Mesothelial cell of epicardium (in vitro differentiated cells): ENCODE measurements at places on chromosomes 11 and 22.

- DNase-seq = peak; percentile 95
Observed at GRCh38 chr11:71928737-71929443, at the start of gene RNF121. Gene RNF121 (plus strand): TSS chr11:71929046. CDS start chr11:71929062, 16 bp downstream.

GRCh38 chr11:4211991-4212390 lies 117.4 kb downstream of the RRM1 start:
- no peak for DNase-seq

GRCh38 chr11:59510941-59511589 lies at the start of gene OR4D9:
Gene OR4D9 (plus strand): TSS chr11:59511539. CDS start chr11:59514913, 3,374 bp downstream.
- DNase-seq = no peak

DNA sequence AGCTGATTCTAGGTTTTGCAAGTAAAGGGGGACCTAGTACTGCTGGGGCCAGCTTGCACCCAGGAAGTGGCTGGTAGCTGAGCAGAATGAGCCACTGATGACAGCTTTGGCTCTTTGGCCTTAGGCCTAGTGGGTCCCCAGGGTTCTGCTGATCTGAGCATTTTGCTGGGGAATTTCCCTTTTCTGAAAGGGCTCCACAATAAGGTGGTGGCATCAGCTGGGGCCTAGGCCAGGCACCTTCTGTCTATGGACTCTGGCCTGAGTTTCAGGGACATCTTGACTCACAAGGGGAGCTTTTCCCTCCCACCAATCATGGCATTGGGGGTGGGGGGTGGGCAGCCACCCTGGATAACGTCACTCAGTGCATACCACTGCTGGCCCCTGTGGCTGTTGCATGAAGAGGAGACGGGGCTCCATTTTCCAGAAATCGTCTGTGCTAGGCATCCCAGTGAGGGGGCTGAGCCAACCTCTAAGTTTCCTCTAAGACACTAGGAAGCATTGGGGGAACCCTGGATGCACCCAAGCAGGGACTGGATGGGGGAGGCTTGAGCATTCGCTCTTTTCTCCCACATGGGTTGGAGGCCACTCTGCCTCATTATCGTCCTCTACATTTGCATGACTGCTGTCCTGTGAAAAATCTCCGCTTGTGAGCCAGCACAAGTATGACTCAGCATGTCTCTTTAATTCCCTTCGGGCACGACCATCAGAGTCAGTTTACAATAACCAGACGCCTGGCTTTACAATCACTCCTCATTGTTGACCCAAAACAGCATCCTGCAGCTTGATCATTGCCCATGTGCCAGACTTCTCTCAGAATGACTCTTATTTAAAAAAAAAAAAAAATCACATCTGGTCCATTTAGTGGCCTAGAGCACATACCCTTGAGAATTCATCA lies 145.0 kb upstream of the THY1 start:
- no peak for DNase-seq

- DNase-seq = no peak
Observed at GRCh38 chr11:16587670-16588069, 150.8 kb upstream of the C11orf58 start.

DNA sequence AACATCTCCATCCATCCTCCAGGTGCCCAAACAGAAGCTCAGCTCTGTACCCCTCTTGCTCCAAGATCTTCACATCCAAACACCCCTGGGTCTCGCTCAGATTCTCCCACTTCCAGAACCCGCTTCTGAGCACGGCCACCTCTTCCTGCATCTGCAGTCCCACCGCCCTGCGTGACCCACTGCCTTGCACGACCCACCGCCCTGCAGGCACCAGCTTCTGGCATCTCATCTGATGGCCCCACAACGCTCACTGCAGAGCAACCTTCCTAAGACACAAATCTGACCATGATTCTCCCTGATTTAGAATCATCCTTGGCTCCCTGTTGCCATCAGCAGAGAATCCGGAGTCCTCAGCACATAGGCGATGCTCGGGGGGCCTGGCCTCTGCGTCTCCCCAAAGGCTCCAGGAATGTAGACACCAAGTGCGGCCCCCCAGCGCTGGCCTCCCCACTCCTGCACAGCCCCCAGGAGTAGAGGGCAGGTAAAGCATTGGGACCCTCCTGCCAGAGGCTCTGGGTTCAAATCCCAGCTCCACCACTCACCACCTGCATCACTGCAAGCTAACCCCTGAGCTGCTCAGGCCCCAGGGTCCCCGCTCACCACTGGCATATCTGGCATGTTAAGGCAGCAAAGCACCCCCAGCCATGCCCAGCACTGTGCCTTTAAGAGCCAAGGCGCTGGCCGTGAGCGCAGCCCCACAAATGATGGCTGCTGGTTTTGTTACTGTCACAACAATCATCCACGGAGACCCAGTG lies 459.3 kb downstream of the BRD1 start:
- DNase-seq = peak; percentile 25

- DNase-seq = no peak
Observed at GRCh38 chr22:21796863-21797262, 61.3 kb upstream of the YPEL1 start.

- no peak for DNase-seq
Observed at GRCh38 chr11:62427630-62428233, 8.9 kb downstream of the SCGB1A1 start.

- DNase-seq = no peak
Observed at GRCh38 chr11:65492637-65493366, 6.0 kb upstream of the MALAT1 start.

DNA sequence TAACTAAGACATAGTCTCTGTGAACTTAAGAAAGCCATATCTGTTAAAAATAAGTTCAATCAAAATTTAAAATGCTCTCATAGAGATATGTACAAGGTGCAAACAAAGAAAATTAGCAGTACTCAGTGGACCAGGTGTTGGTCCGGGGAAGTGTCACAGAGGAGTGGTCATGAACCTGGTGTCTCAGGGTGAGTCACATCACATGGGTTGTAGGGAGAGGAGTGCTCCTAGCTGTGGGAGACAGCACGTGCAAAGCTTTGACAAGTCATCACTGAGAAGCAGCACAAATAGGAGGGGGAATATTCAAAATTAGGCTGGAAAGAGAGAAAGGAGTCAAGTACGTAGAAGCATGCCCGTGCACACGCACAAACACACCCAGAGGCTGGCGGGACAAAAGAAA lies 438.1 kb downstream of the NTM start:
- no peak for DNase-seq

- no peak for DNase-seq
Observed at GRCh38 chr11:28659716-28660348, 551.6 kb downstream of the METTL15 start.

DNA sequence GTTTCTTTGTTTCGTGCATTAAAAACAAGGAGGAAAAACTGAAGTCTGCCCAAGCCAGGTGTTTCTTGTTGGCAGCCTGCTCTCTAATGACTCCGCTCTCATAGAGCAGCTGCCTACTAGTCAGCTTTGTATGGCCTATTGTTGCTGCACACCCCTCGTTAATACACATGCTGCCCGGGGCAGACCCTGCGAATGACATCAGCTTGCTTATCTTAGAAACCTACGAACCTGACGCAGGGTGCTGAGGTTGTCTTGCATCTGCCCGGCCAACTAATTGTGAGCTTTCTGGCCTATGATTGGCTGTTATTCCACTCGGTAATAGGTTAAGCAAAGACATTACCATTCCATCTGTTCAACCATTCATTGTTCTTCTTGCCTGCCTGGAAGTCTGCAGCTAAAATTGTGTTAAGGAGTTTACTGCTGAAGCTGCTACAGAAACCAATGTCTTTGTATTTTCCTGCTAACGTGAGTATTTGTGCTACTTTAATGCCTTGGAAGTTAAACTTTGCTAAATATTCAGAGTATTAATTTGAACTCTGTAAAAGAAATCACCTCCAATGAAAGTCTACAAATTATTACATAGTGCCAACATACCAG lies 37.5 kb downstream of the ZC3H12C start:
- no peak for DNase-seq

GRCh38 chr11:67056267-67057204 lies at the start of gene RHOD:
Gene RHOD (plus strand): TSS chr11:67056847. CDS start chr11:67056903, 56 bp downstream.
- peak; percentile 49 for DNase-seq

DNA sequence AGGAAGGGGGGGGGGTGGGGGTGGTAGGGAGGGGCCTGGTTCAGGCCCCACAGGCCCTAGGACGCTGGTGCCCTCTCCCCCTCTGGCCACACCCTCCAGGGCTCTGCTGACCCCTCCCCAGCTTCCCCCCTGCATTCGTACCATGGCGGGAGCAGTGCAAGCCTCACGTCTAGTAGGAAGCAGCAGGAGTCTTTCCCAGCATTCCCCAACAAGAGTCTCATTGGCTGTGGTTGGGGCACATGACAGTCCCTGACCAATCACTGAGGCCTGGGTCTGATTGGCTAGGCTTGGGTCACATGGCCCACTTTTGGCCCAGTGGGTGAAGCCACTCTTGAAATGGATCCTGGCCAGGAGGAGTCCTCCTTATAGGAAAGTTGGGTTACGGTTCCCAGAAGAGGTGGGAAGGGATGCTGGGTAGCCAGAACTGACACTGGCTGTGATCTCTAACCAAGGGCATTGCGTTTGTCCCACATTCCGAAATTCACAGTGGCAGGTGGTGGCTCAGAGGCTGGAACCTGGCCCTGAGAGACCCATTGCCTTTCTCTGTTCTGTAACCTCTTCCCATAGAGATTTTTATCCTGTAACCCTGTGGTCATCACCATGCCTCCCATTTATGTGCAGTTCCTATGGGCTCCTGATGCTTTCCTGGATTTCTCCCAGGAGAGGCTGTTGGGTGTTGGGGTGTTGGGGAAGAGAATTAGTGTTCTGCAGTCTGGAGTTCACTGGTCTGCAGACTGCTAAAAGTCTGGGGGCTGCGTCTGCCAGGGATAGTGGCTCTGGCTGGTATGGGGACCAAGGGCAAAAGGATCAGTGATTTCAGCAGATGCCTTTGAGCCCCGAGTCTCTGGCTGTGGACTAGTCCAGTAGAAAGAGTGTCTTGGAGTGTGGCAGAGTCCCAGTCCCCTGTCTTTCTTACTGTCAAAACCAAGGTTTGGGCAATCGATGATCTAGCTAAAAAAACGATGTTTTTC lies 58.9 kb upstream of the MYEOV start:
- DNase-seq = peak; percentile 13

- DNase-seq = no peak
Observed at GRCh38 chr11:57214098-57214417, 23.0 kb downstream of the APLNR start.

GRCh38 chr11:134476435-134477021 lies 64.5 kb upstream of the B3GAT1 start:
- peak; percentile 46 for DNase-seq

DNA sequence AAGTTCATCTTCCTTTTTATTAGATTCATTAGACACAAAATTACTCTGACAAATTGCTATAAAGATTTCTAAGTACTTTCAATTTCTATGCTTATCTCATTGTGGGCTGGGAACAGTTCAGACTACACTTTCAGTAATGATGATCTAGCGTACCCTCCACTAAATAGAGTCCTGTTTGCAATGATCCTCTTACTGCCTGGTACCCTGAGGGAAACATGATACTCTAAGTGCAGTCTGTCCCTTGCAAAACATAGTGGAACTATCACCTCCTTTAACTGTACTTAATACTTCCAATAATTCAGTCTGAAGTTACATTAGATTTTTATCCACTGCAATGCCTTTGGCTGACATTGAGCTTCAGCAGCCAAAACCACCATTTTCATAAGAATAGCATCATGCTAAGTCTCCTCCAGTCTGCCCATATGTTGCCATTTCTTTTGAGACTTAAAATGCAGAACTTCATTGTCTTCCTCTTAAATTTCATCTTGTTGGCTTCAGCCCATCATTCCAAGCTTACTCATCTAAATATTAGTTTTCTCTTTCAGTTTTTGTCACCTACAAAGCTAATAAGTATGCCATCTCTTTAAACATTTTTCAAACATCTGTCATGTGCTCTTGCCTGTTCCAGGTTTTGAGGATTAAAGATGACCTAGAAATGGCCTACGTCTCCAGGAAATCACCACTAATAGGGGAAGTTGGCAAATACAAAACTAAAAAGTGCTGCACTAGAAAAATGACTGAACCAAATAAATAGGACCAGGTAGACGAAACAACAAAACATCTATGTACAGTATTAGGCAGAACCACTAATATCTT lies 55.5 kb downstream of the PAK1 start:
- no peak for DNase-seq

DNA sequence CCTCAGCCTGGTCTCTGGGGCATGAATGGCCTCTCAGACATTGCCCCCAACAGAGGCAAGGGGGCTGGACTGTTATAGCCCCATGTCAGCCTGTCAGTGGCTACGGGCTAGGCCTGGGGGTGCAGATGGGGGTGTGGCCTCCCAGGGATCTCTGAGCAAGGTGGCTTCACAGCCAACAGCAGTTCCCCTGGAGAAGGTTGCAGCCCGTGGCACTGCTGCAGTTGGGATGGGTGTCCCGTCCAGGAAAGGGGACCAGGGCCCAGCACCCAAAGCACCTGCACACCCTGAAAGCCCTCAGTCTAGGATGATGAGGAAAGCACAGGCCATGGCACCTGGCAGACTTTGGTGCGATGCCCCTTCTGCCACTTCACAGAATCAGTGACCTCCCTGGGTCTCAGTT lies 101.3 kb downstream of the TP53I11 start:
- DNase-seq = no peak

GRCh38 chr11:67290801-67291200 lies 1.7 kb downstream of the ANKRD13D start:
- no peak for DNase-seq

GRCh38 chr11:117717485-117718314 lies 79.3 kb downstream of the DSCAML1 start:
- peak; percentile 48 for DNase-seq

- no peak for DNase-seq
Observed at GRCh38 chr11:119210050-119210449, 3.9 kb downstream of the CBL start.

- DNase-seq = no peak
Observed at GRCh38 chr11:94728541-94728940, 39.6 kb upstream of the AMOTL1 start.

GRCh38 chr22:18114976-18115652 lies 4.5 kb downstream of the TUBA8 start:
- DNase-seq = no peak

GRCh38 chr11:8041576-8041975 lies 39.4 kb upstream of the TUB start:
- DNase-seq = no peak

DNA sequence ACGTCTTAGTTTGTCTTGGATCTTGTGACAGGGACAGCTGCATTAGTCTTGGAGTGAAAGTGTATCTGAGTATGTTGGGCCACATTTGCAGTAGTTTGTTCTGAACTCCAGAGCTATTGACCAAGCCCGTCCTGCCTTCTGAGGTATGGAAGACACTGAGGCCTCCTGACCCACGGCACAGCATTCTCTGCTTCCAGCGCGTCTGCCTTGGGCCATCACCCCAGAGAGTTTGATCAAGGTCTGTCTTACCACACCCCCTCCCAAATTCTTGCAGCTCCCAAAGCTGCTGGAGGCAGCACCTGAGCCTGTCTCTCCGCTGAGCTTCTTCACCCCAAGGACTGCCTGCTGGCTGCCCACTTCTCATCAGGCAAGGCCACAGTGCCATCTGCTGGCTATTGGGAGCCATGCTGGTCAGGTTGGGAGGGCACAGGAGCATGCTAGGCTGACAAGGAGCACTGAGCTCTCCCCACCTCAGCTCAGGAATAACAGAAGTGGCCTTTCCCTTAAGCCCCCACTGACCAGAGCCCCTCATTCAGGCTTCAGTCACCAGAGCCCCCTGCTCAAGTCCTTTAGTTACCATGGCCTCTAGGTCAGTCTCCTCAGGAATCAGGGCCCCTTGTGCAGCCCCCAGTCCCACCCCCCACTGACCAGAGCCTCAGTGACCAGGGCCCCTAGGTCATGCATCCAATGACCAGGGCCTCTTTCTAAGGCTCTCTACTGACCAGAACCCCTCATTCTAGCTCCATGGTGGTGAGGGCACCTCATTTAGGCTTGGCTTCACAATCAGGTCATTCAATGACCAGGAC lies 27.2 kb upstream of the SMPD1 start:
- peak; percentile 63 for DNase-seq

GRCh38 chr22:46740910-46741780 lies 3.1 kb upstream of the CERK start:
- DNase-seq = no peak
